ENCODE measurements at places on chromosomes 2 and 18. TPM values are rescaled to one million over a fixed set of nuclear protein-coding genes. Genes with fewer than 3 reads are reported as not detected.

GAL3ST2 gene
- not detected for total RNA-seq

NAT8 gene
- not detected for total RNA-seq

- DNase-seq = no peak
These were observed 1045.8 kb downstream of the CNTNAP5 start for GRCh38 chr2:125070726-125071505.

TOGARAM2 gene
- not detected for total RNA-seq

OSR1 gene
- total RNA-seq = 1.7 TPM

HOXD1 gene
- not detected for total RNA-seq

LYG1 gene
- 0.77 TPM for total RNA-seq

ITGB6 gene
- 21.1 TPM for total RNA-seq

DNA sequence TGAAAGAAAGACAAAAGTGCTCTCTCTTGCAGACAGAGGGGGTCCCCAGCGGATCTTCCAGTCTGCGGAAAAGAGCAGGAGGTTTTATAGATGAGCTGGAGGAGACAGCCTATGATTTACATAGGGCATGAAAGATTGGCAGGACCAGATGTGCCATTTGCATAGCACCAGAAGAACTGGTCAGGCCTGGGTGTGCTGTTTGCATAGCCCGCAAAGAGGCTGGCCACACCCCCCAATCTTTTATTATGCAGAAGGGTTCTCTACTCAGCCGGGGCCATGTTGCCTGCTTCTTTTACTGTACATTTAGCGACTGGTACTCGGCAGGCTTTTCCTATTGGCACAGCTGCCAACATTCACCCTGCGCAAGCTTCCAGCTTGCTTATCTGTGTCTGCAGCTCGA is 317.6 kb downstream of the GALR1 start:
- DNase-seq = no peak

C1QL2 gene
- total RNA-seq = not detected

FABP1 gene
- total RNA-seq = not detected

DNA sequence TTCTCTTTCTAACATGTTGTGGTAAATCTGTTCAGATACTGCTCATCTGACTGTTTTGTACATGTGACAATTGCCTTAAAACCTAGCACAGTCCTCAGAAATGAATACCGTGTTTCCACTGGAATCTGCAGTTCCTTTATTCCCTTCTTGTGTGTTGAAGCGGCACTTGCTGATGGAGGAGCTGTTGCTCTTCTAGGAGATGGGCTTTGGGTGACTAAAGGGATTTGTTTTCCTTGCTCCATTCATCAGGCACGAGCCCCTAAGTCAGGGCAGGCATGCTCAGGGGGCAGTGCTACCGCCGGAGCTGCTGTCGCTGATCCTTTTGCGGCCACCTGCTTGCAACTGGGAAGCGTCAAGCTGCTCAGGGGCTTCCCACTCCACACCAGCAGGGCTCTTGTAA is 32.5 kb upstream of the CEP68 start:
- DNase-seq = no peak

DNA sequence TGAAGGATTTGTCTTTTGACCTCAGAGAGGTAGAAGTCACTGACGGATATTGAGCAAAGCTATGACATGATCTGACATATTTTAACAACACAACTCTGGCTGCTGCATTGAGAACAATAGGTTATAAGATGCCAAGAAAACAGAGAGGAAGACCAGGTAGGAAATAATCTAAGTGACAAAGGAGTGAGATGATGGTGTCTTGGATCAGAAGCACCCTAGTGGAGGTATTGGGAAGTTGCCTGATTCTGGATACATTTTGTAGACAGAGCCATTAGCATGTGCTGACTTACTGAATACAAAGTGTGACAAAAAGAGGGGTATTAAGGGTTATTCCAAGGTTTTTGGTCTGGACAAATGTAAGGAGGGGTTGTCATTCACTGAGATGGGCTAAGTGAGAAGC is 1438.1 kb downstream of the DPP10 start:
- DNase-seq = no peak

PLEK gene
- total RNA-seq = under 0.01 TPM

DNA sequence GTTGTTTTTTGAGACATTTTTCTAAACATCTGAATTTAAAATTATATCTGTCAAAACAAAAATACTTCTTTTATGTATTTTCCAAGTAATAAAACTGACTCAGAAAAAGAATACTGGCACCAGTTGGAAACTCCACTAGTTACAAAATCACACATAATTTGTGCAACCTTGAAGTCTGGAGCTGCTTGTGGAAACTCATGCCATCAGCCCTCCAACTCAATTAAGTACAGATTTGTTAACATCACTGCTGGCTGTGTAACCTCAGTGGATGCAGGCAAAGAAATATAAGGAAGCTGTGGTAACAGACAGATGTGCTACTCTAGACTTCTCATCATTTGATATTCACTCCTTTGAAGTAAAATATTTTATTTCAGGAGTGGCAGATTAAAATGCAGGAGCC is 30.0 kb upstream of the RAPH1 start:
- DNase-seq = no peak

DNA sequence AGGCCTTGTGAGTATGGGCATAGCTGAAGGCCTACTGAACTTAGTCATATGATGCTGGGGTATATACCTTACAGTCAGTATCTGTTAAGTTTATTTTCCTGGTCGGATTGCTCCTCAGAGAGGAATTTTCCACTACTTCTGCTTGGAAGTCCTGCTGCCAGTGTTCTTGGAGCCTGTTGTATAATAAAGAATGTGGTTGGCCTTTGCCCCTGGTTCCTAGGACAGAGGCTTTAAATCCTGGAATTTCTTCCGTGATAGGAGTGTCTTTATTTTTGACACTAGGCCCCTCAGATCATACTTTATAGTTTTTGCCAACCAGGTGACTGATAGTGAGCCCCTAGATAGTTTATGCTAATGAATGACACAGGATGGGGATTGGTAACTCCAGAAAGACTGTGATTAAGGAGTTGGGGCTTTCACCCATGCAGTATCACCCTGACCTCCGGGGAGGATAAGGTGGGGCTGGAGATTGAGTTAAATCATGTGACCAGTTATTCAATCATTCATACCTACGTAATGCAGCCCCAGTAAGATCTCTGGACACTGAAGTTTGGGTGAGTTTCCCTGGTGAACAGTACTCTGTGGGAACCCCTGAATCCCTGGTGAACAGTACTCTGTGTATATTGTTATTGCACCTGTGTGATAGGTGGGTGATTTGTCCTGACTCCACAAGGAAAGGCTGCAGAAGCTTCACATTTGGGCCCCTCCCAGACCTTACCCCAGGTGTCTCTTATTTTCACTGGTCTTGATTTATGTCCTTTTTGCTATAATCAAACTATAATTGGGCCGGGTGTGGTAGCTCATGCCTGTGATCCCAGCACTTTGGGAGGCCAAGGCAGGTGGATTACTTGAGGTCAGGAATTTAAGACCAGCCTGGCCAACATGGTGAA is 56.9 kb downstream of the COMMD1 start:
- DNase-seq = no peak

DNA sequence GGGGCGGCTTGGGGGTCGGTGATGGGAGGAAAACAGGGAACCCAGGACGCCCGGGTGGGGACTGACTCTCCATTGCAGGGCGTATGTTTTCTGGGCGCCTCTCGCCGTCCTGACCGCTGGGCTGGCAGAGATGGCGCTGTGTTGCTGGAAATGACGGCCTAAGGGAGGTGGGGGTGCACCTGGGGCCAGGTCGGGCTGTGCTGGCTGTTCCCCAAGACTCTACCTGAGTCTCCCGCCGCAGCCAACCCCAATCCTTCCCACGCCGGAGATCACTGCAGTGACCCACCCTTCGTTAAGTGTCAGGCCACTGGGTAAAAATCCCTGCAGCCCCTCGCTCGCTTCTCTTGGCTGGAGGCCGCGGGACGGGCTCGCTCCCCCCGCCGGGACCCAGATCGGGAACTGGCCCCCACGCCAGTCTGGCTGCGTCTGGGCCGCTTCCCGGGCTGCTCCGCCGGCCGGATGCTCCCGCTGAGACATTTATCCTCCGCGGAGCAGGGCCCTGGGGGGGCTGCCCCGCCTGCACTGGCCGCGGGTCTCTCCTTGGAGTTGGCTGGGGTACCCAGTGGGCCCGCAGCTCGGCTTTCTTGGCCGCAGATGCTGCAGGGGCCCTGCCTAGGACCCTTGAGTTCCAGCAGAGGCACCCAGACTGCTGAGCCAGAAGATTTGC is 7.8 kb upstream of the ARMC9 start:
- peak; percentile 21 for DNase-seq

GRCh38 chr2:28277466-28277865 is 115.2 kb upstream of the FOSL2 start:
- no peak for DNase-seq

DNA sequence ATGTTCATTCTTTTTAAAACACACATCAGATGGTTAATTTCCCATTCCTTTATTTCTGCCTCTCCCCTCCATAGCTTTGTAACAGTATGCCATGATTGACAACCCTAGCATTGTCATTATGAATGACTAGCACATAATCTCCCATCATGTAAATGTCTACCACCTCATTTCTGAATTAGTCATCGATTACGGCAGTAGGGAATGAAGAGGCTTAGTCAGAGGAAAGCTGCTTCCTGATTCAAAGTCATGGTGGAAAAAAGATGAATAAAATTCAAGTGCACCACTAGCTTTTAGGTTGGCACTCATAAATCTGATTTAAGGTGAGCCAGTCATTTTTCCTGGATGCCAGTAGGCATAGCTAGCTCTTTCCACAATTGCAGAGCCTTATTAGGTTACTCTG is 19.1 kb upstream of the ACMSD start:
- peak; percentile 98 for DNase-seq

- no peak for DNase-seq
These were observed 248.9 kb upstream of the CWC22 start for GRCh38 chr2:180255981-180256380.

RBM44 gene
- total RNA-seq = 0.26 TPM

GPD2 gene
- total RNA-seq = 52.1 TPM

- no peak for DNase-seq
These were observed 1.8 kb downstream of the SALL3 start for GRCh38 chr18:78981394-78981831.

DNA sequence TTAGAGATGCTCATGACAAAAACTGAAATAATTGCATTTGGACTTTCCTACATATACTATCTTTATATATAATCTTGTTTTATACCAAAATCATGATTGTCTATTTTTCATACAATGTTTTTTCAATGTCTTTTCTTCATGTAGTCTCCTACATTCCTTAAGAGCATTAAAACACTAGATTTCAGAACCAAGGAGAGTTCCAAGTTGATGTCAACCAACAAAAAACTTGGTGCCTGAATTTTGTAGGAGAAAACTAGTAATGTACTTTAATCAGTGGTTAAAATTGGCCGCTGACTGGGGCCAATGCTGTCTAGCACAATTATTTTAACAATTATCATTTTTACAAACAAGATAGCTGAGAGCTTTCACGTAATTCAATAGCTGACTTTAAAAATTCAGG is 678.8 kb downstream of the DCC start:
- peak; percentile 2 for DNase-seq

- DNase-seq = no peak
These were observed 125.8 kb downstream of the TANC1 start for GRCh38 chr2:159094173-159094737.

- DNase-seq = no peak
These were observed 523.8 kb upstream of the SETBP1 start for GRCh38 chr18:44156776-44157335.

- DNase-seq = peak; percentile 22
These were observed 11.6 kb downstream of the OXER1 start for GRCh38 chr2:42752314-42752713.

All from bronchial epithelial cell (primary cell).